ENCODE measurements at places on chromosomes 5 and 9. TPM values are rescaled to one million over a fixed set of nuclear protein-coding genes. Genes with fewer than 3 reads are reported as not detected.

The FAM169A gene
- not detected for total RNA-seq

The GFPT2 gene
- total RNA-seq: not detected

The DNM1 gene
- 0.65 TPM for total RNA-seq

GRCh38 chr9:128192601-128193371 lies 1.4 kb upstream of the CIZ1 start:
- DNase-seq: peak; percentile 83

- no peak for DNase-seq
Measured at GRCh38 chr5:94784536-94785505, 166.4 kb downstream of the SLF1 start.

DNA sequence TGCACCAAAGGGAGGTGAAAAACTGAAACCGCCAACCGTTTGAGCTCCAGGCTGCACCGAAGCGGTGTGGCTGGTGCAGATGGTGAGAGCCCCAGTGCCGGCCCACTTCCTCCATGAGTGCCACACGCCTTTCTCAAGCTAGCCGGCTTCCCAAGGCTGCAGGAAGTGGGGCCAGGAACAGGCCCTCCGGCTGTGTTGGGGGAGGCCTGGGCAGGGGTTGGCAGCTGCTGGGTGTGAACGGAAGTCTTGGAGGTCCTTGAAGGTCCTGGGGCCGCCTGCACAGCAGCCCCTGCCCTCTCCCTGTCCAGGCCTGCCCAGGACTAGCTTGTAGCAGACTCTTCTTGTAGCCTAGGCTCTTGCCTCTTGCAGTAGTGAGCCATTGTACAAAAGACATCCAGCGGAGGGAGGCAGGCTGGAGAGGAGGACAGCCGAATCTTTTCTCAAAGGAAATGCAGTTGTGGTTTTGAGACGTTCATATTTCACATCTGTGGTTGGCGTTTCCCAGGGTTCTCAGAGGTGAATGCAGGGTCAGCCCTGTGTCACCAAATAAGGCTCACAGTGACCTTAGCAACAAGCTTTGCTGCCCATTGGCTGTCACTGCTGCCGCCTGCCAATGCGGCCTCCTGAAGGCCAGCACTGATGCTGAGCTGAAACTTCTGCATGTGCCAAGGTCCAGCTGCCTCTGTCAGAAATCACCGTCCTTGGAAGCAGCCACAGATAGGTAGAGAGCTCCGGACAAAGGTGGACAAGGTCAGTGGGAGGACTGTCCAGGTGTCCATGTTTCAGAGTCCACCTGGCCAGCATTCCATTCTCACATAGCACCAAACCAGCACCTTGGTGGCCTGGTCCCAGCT lies 23.9 kb downstream of the IRF1 start:
- DNase-seq: no peak

DNA sequence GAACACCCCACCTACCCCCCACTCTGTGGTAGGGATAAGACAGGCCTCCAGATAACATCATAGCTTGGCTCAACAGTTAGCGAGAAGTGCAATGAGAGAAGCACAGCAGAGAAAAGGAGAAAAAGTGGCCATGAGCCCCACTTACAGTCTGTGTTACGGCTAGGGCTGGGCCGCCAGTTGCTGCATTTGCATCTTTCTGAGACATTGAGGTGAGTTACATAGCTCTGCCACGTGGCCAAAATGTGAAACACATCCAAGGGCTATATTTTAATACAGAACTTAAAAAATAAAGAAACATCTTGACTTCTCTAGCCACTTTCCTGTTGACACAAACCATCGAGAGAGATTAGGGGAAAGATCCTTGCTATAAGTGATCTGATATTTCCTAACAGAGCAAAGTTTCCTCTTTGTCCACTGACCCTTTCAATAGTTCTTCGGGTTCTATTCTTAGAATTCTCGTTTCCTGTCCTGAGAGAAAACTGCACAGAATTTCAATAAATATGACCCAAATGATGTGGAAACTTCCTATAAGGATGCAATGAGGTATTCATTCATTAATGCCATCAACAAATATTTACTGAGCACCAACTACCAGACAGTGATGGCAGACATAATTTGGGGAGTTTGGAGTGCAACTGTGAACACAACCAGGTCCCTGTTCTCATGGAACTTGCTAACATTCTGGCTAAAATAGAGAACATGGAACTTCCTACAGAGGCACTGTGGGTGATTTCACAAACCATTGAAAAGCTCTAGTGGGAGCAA lies 3.2 kb upstream of the TLE4 start:
- DNase-seq: peak; percentile 80

- peak; percentile 88 for DNase-seq
Measured at GRCh38 chr9:129027685-129028191, 393 bp downstream of the SH3GLB2 start.

- DNase-seq: no peak
Measured at GRCh38 chr9:105311306-105311705, 66.9 kb downstream of the SLC44A1 start.

DNA sequence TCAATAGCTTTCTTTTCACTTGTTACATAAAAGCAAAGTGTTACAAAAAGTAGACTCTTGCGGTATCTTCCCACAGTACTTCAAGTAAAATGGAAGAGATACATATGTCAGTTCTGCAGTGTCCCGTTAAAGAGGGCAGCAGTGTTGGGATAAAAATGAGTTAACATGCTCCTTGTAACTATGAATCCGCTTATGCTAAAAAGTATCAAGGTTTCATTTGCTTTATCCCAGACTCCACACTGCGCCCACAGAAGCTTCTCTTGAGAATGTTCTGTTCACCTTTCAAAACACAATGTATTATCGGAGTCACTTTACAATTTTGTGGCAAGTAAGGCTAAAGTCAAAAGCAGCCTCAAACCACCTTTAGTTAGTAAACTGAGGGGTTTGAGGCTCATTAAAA lies 790 bp downstream of the PTAR1 start:
- DNase-seq: peak; percentile 58

DNA sequence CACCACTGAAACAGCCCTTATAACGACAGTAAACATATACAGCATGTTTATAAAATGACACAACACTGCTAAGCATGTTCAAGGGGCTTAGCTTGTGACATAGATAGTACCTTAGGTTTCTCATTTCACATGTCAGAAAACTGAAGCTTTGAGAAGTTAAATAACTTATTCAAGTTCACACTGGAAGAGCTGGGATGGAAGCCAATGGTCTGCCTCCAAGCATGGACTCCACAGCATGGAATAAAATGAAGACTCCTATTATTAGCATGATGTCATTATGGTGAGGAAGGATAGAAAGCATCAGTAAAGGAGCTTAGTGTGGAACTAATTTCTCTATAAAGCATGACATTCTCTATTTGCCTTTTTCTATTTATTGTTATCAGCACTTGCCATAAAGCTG lies 316.7 kb downstream of the PLK2 start:
- DNase-seq: no peak
